Caco-2 (cell line): ENCODE measurements at places on chromosomes 6 and 20. TPM values are rescaled to one million over a fixed set of nuclear protein-coding genes. Genes with fewer than 3 reads are reported as not detected.

DNA sequence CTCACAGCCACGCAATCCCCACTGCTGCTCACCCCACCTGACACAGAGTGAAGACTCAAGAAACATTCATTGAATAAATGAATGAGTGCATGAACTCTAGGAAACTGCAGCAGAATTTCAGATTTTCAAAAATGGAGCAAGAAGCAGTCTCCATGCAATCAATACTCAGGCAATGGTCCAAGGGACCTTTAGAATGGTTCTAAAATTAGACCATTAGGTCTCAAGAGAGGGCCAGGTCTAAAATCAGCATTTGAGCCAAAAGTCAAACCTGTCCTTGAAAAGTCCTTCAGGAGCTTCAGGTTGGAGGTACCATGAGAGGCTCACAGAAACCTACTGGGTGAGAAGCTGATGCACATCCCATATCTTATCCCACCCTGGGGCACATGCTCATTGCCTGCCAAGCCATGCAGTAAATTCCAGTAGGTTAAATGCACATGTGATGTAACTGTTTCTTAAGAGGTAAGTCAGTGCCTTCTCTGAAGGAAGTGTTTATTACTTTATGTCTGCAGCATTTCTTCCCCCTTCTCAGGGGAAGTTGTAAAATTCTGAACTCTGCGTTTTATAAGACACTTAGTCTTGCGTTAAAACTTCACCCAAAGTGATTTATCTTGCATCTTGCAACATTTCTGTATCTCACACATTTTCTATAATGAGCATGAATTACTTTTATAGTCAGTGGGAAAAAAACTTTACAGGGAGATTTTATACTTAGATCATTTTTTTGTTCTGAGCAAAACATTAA lies 126.6 kb downstream of the ADAT2 start:
- H3K4me1 ChIP-seq: no peaks in the 10 kb centered on the region
- H3K27me3 ChIP-seq: no peaks in the 10 kb centered on the region
- H3K36me3 ChIP-seq: no peaks in the 10 kb centered on the region
- DNase-seq: no peak

- H3K27ac ChIP-seq: no peak overlapping the region
- no peak for DNase-seq
- H3K36me3 ChIP-seq: no peaks in the 10 kb centered on the region
- no peaks in the 10 kb centered on the region for H3K27me3 ChIP-seq
These were observed 89.0 kb downstream of the IPCEF1 start for GRCh38 chr6:154267508-154268106.

DNA sequence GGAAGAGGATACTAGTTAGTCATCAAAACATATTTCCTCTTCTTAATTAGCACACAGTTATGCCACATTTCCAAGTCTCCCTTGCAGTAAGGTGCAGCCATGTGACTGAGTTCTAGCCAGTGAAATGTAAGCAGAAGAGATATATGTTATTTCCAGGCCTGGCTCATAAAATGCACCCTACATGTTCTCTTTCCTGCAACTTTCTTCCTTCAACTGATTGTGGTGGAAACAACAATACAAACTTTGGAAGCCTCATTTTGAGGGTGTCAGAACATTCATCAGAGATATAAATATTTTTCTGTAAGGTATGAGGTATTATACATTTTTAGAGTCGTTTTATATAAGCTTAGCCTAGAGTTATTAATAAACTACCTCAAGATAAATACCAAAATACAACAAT lies 110.9 kb upstream of the PDE7B start:
- H3K4me3 ChIP-seq: no peak overlapping the region
- H3K27ac ChIP-seq: no peak overlapping the region
- H3K4me1 ChIP-seq: no peaks in the 10 kb centered on the region
- H3K36me3 ChIP-seq: no peaks in the 10 kb centered on the region
- H3K27me3 ChIP-seq: no peaks in the 10 kb centered on the region

DNA sequence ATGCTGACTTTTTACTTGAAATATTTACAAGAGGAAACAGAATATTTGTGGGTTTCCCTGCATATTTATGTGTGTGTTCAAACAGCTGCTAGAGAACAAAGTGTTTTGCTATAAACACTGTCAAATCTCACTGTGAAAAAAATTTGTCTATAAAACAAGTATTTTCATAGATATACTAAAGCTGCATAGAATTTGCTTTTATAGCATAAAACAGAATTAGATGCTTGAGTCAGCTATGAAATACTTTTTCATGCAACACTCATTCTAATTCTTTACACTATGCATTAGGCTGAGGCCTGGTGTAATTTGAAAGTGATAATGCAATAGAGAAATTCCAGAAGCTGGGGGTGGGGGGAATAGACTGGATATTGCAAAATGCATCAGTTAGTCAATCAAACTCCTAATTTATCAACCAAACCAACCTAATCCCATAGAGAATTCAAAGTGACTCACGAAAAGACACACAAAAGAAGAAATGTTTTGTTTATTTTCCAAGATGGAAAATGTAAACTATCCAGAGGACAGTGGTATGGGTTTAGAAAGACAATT lies 148.2 kb downstream of the LAMA2 start:
- no peaks in the 10 kb centered on the region for H3K27me3 ChIP-seq
- no peaks in the 10 kb centered on the region for H3K4me1 ChIP-seq
- H3K4me3 ChIP-seq: no peak overlapping the region
- no peak for DNase-seq

HLA-DMA gene
- total RNA-seq: 1.6 and 2.1 TPM in 2 replicates

DNA sequence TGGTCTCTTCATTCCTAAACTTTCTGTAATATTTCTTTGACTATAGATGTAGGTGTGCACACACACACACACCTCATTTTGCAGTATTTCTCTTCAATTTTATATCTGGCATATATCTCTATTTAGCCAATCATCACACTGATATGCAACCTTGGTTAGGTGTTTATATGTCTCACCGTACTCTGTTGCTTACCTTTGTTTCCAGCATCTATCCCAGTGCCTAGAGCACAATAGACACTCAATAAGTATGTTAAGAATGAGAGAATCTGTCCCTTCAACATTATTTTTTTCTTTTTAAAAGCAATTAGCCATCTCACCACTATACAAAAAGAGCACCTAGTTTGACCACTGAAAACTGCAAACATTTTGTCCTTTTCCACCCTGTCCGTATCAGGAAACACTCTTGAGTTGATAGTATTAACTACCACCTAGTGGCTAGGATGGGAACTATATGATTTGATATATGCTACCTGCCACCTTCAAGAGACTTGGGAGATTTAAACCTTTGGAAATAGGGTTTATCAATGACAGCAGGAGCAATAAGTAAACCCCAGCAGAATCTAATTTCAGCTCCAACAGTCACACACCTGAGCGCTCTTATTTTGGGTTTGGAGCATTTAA lies 48.7 kb upstream of the RSPO3 start:
- DNase-seq: peak; percentile 47
- no peaks in the 10 kb centered on the region for H3K36me3 ChIP-seq
- H3K4me1 ChIP-seq: no peaks in the 10 kb centered on the region
- no peak overlapping the region for H3K27ac ChIP-seq
- H3K27me3 ChIP-seq: no peaks in the 10 kb centered on the region
- no peak overlapping the region for H3K4me3 ChIP-seq

- no peaks in the 10 kb centered on the region for H3K36me3 ChIP-seq
- peaks cover 12% of the 10 kb centered on the region; the same call in 1 of the 2 replicates for H3K4me1 ChIP-seq
- H3K27me3 ChIP-seq: no peaks in the 10 kb centered on the region
- DNase-seq: peak; percentile 61
- H3K4me3 ChIP-seq: no peak overlapping the region
- H3K27ac ChIP-seq: no peak overlapping the region
These were observed 114.8 kb upstream of the CD93 start for GRCh38 chr20:23200914-23201313.

EIF6 gene
- total RNA-seq: 403 and 420 TPM in 2 replicates

DNA sequence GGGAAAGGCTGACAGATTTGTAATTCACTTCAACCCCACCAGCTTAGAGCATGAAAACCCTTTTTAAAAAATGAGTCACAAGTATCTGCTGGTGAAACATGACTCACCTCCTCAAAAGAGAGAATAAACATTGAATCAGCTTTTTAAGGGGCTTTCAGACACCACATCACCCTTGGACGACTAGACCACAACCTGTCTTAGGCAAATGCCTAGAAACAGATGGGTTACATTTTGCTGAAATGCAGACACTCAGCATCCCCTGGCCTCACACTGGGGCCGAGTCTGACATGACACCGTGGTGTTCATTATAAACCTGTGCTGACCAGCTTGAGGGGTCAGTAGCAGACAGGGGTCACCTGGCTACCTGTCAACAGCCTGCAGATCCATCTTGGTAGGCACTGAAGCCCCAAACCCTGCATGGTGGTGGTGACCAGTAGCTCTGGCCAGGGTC lies 175.3 kb upstream of the CST7 start:
- no peak for DNase-seq
- H3K27ac ChIP-seq: no peak overlapping the region
- H3K27me3 ChIP-seq: no peaks in the 10 kb centered on the region
- H3K4me3 ChIP-seq: no peak overlapping the region

DNA sequence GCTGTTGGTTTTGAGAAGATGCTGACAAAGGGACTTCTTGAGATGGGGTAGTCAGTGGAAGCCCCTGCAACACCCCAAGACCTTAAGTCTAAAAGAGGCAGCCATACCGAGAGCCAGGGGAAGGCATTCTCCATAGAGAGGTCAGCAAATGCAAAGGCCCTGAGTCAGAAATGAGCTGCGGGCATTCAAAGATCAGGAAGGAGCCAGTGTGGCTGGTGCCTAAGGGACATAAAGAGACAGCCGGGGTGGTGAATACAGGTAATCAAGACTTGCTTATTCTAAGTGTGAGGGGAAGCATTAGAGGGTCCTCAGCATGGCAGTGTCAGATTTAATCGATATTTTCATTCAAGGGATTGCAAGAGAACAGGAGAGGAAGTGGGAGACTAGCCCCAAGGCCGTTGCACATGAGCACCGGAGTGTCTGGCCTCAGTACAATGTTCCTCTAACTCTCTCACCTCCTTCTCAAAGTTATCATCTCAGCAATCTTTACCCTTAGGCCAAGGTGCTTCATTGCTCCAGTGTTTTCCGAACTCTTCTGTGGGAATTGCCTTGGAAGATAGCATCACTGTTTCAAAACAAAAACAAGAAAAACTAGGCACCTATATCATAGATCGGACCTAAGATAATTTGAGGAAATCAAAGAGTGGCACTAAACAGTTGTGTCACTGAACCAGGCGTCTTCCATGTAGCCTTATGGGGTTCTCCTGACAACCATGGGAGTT lies 173.2 kb downstream of the DOK5 start:
- H3K27ac ChIP-seq: no peak overlapping the region
- DNase-seq: no peak
- no peak overlapping the region for H3K4me3 ChIP-seq
- peaks cover 7% of the 10 kb centered on the region for H3K4me1 ChIP-seq

GRCh38 chr6:52187098-52187497 lies 923 bp downstream of the IL17A start:
- DNase-seq: no peak
- no peak overlapping the region for H3K27ac ChIP-seq
- no peak overlapping the region for H3K4me3 ChIP-seq
- H3K4me1 ChIP-seq: no peaks in the 10 kb centered on the region
- no peaks in the 10 kb centered on the region for H3K27me3 ChIP-seq

NFATC2 gene
- total RNA-seq: 20.8 and 22.4 TPM in 2 replicates

- peak within 1 kb of the TSS; percentile 53 for H3K4me3 ChIP-seq
- H3K4me1 ChIP-seq: peaks cover 5% of the 10 kb centered on the region; the same call in 1 of the 2 replicates
- H3K36me3 ChIP-seq: peaks cover 2% of the 10 kb centered on the region; the same call in 1 of the 2 replicates
- peak; percentile 91 for DNase-seq
- no peaks in the 10 kb centered on the region for H3K27me3 ChIP-seq
- peak within 1 kb of the TSS; percentile 97 for H3K27ac ChIP-seq
These were observed at the start of gene ATAT1 for GRCh38 chr6:30626484-30627366. Gene ATAT1, plus strand, starts transcription at chr6:30626874.

- DNase-seq: no peak
- no peak overlapping the region for H3K27ac ChIP-seq
- no peaks in the 10 kb centered on the region for H3K36me3 ChIP-seq
- no peaks in the 10 kb centered on the region for H3K27me3 ChIP-seq
- H3K4me3 ChIP-seq: no peak overlapping the region
These were observed 83.2 kb upstream of the SNAP25 start for GRCh38 chr20:10135438-10135837.

DNA sequence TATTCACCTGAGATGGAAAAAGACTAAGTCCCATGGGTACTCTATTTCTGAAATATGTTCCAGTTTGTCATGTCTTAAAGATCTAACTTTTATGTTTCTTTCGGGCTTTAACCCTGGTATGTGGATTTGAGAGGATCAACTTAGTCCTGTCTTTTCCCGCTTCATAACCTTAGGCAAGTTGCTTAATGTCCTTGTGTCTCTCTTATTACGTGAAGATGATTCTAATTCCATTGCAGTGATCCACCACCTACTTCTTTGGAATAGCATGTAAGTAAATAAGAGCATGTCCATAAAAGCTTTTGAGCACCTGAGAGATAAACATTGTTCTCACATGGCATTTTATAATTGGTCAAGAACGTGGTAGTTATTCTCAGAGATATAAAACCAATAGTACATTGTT lies 23.0 kb downstream of the SPTLC3 start:
- DNase-seq: no peak
- no peak overlapping the region for H3K4me3 ChIP-seq
- H3K4me1 ChIP-seq: peaks cover 18% of the 10 kb centered on the region

- no peaks in the 10 kb centered on the region for H3K36me3 ChIP-seq
- H3K4me1 ChIP-seq: peaks cover 12% of the 10 kb centered on the region
- no peak overlapping the region for H3K27ac ChIP-seq
- no peaks in the 10 kb centered on the region for H3K27me3 ChIP-seq
- no peak for DNase-seq
- no peak overlapping the region for H3K4me3 ChIP-seq
These were observed 84.8 kb downstream of the TRERF1 start for GRCh38 chr6:42366999-42367352.

DNA sequence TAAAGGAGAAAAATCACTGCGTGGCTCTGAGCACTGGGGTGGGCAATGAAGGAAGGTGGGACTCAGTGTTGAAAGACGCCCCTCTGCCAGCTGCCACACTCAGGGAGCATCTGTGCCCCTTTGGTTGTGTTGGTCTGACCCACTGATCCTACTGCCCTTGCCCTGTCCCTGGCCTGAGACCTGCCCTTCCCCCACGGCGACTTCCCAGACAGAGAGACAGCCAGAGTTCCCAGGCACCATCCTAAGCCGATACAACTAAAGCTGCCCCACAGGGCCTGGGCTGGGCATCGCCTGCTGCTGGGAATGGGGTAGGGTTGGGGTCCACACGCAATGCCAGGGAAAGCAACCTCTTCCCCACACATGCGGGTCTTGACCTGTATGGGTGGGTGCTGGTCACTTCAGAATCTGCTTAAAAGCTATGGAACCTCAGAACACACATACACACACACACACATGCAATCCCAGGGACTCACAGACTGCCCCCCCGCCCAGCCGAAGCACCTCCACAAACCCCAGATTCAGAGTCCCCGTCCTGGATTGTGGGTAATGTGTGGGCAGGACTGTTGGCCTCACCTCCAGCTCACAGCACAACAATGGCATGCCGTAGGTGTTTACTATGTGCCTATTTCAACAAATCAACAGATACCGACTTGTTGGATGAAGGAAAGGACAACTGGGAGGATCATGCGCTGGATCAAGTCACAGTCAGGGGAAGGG lies 10.9 kb upstream of the SPDEF start:
- no peaks in the 10 kb centered on the region for H3K27me3 ChIP-seq
- no peaks in the 10 kb centered on the region for H3K4me1 ChIP-seq
- no peak overlapping the region for H3K4me3 ChIP-seq

- no peak overlapping the region for H3K27ac ChIP-seq
- H3K36me3 ChIP-seq: no peaks in the 10 kb centered on the region
- no peaks in the 10 kb centered on the region for H3K4me1 ChIP-seq
- H3K27me3 ChIP-seq: no peaks in the 10 kb centered on the region
- no peak for DNase-seq
These were observed 210.3 kb downstream of the BCKDHB start for GRCh38 chr6:80316686-80317231.

DYNLRB1 gene
- total RNA-seq: 357 and 359 TPM in 2 replicates

C20orf141 gene
- total RNA-seq: not detected in 2 replicates

GRIK2 gene
- total RNA-seq: 0.29 TPM in 1 of 2 replicates, not detected in the other

RING1 gene
- 31.3 and 32.0 TPM in 2 replicates for total RNA-seq

GRCh38 chr6:781350-781961 lies 88.5 kb upstream of the EXOC2 start:
- no peaks in the 10 kb centered on the region; the same call in 1 of the 2 replicates for H3K27me3 ChIP-seq
- peaks cover 5% of the 10 kb centered on the region; the same call in 1 of the 2 replicates for H3K4me1 ChIP-seq
- no peak for DNase-seq
- no peak overlapping the region for H3K27ac ChIP-seq
